AML-193 (cell line): ENCODE measurements at places on chromosomes 2 and 18.

DNA sequence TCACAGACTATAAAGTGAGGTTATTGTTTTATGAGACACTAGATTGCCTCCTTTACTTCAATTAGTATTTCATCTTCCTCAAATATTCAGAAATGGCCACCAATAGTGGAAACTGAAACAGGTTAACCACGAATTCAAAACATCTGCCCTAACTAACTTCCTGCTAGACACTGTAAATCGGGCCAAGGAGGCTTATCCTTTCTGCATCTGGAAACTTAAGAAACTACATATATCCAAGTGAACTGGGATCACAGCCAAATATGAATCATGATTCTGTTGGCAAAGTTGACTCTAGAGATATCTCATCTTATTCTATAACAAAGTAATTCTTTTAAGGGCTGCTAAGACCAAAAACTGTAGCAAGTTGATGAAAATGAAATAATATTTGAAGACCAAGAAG, 136.6 kb upstream of the ZC3H15 start:
- peak; percentile 1 for DNase-seq

GRCh38 chr2:42999391-42999841, 207.0 kb upstream of the HAAO start:
- no peak for DNase-seq

DNA sequence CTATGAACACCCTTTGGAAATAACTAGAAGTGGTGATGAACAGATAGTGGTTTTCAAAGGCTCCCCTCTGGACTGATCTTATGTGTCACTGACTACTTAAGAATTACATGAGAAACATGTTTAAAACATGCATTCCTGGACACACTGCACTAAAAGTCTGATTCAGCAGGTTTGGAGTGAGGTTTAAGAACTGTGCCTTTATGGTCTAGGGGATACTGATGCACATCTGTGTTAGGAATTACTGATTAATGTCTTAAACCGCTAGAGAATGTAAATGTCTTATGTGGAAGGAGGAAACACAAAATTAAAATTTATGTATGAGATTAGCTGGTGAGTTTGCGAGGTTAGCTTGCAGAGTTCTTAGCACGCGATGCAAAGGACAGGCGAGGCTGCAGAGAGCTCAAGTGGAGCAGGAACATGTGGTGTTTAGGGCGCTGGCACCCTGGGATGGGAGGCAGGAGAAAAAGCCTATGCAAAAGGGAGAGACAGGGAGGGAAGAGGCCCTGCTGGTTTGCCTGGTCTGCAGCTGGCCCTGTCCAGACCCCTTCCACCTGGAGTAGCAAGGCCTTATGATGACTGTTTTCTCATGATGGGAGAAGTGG, 11.7 kb downstream of the SH3YL1 start:
- DNase-seq: no peak

- no peak for DNase-seq
These were observed 213.8 kb upstream of the HAAO start for GRCh38 chr2:43005975-43006833.

DNA sequence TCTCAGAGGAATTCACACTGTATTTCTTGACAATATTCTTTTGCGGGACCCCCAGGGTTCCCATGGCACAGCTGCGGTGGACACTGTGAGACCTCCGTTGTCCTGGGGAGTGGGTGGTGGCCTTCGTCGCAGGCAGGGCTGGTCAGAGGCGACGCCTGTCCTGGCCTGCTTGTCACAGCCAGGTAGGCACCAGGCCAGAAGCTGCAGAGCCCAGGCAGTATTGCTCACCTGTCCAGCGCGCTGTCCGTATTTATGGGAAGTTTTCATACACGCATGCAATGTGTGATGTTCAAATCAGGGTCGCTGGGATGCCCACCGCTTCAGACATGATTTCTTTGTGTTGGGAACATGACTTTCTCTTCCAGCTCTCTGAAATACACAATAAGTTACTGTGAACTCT, 126.6 kb downstream of the RTP5 start:
- DNase-seq: no peak

GRCh38 chr2:229226382-229226781, 44.7 kb downstream of the PID1 start:
- DNase-seq: no peak

DNA sequence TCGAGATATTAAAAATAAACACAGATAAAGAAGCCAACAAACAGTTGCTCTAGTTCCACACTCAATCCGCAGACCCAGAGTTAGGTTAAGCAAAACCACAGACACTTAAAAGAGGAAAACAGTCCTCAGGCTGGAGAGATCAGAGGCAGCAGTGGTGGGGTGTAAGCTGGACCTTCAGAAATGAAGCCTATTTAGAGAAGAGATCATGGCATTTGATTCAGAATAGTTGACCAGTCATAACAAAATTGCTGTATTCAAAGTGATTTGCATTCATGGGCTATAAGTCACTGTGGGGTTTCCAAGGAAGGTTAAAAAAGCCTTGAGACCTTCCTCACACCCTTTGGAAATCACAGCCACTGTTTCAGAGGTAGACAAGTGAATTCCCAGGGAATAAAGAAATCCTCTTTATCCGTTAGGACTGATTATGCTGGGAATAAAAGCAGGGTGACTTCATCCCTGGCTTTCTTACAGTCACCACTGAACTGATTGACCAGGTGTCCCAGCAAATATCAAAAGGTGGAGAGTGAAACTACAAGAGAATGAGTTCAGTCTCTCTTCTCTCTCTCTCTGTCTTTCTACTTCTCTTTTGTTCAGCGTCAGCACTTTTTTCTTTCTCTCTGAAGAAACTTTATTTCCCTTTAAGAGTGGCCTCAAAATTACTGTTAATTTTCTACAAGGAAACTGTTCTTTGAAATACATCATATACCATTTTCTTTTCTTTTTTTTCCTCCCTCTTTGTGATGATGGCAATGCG, 171.8 kb upstream of the PIK3C3 start:
- no peak for DNase-seq

- DNase-seq: no peak
These were observed 33.4 kb downstream of the CARF start for GRCh38 chr2:202945497-202945896.

DNA sequence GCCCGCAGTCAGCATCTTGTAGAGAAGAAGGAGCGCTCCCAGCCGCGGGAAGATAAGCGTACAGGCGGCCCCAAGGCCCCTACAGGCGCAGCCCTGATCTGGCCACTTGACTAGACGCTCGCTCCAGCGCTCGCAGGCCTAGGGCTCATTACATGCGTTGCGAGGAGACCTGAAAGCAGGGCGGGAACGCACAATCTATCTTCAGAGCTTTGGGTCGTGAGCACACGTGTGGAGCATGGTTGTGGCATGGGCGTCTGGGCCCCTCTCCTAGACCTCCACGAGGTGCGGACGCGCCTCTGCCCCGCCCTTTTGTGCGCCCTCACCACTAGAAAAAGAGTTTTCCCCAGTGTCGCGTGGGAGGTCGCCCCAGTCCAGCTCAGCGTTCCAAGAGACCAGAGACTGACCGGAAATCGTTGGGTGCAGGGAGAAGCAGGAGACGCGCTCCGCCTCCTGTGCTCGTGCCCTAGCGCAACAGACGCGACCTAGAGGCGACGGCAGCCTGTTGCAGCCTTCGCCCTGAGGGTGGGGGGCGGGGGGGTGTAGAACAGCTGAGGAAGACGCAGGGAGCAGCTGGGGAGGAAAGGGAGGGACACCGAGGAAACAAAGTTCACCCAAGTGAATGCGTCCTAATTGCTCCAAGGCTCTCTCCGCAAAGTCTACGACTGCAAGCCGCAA, 12.6 kb downstream of the NR4A2 start:
- no peak for DNase-seq

GRCh38 chr2:32942793-32943485, 3.8 kb upstream of the LTBP1 start:
- no peak for DNase-seq

DNA sequence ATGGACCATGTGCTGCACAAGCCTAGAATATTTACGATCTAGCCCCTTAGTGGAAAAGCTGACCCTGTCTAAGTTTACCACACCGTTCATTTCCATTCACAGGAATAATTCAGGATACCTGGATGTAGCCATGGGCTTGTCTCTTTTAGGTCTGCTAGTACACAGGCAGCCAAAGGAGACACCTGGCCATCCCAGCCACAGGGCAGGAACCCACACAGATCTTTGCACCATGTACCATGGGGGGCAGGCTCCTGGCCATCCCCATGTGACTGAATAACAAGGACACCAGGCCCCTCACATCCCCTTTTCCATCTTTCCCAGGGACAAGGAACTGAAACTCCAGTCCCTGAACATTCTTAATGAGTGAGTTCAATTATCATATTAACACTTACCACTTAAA, 467.3 kb upstream of the MYT1L start:
- no peak for DNase-seq

- peak; percentile 3 for DNase-seq
These were observed 100.9 kb downstream of the DPP10 start for GRCh38 chr2:114543236-114543766.
